ENCODE measurements at places on chromosomes 1 and 21.
A peak's percentile ranks its signal among the peaks of the same experiment; 100 is the strongest.

DNA sequence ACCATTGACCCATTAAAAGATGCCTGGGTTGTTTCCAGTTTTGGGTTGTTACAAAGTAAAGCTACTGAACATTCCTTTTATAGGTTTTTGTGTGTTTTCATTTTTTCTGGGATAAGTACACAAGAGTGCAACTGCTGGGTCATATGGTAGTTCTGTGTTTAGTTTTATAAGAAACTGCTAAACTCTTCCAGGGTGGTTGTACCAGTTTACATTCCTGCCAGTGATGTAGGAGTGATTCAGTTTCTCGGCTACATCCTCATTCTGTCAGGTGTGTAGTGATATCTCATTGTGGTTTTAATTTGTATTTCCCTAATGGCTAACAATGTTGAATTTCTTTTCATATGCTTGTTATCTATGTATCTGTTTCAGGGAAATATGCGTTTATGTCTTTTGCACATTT is 58.5 kb upstream of the DNAJC6 start:
- DNase-seq, result no peak

- DNase-seq, result no peak
Observed at GRCh38 chr1:228319352-228320088, 87.1 kb downstream of the TRIM11 start.

GRCh38 chr1:212760126-212760823 is 31.3 kb downstream of the NSL1 start:
- peak; percentile 29 for DNase-seq

DNA sequence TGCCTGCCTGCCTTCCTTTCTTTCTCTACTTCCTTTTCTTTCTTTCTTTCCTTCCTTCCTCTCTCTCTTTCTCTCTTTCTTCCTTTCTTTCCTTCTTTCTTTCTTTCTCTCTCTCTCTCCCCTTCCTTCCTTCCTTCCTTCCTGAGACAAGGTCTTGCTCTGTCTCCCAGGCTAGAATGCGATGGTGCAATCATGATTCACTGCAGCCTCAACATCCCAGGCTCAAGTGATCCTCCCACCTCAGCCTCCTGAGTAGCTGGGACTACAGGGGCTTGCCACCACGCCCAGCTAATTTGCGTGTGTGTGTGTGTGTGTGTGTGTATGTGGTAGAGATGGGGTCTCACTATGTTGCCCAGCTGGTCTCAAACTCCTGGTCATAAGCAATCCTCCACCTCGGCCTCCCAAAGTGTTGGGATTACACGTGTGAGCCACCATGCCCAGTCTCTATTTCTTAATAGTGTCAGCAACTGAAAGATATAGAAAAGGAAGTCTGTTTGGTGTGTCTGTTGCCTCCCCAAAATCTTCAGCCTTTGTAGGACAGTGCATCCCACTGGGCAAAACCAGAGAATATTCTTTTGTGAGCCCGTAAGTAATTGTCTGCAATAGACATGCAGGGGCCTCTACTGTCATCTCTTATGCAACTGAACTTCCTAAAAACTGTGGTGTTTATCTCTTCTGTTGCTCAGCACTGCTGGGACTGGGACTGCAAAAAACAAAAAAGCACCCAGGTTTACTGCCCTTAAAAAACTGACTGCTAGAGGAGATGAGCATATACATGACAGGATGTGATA is 20.9 kb upstream of the RAB4A start:
- no peak for DNase-seq

GRCh38 chr1:212743901-212744475 is 44.3 kb upstream of the BATF3 start:
- no peak for DNase-seq

GRCh38 chr1:6294080-6294889 is 33.4 kb upstream of the GPR153 start:
- DNase-seq, result no peak

DNA sequence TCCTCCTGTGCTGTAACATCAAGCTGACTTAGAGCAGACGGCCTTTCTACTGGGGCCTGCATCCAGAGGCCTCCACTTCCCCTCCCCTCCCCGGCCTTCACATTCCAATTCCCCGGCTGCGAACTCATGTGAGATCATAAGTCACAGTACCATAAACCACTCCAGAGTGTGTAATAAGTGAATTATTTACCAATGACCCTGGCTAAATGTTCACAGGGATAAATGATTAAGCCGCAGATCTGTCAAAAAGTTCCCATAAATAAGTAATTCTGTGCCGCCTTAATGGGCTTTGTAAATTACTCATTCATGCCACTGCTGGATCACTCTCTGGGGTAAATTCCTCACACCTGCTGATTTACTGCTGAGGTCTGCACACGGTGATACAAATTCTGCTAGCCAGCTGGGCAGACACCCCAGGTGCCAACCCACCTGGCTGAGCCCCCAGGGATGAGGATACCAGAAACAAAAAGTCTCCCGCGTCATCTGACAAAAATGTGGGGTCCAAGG is 27.4 kb upstream of the KIRREL1 start:
- no peak for DNase-seq

GRCh38 chr1:173474097-173474779 is 2.9 kb upstream of the PRDX6 start:
- no peak for DNase-seq

DNA sequence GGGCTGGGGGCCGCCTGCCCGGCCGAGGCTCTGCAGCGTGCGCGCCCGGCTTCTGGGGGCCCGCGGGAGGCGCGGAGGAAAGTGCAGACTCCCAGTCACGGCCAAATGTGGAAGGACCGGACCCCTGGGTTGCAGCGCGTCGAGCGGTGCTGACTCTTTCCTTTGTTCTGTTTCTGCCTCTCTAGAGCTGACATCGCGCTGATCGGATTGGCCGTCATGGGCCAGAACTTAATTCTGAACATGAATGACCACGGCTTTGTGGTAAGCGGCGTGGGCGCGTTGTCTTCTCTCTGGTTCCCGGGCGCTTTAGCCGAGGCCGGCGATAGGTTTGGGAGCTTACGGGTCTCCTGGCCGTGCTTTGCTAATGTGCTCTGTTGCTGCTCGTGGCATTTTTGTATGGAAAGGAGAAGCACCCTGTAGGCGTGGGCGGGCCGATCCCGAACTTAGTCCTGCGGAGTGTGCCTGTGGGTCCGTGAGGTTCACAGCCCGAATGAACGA is 629 bp downstream of the PGD start:
- no peak for DNase-seq

DNA sequence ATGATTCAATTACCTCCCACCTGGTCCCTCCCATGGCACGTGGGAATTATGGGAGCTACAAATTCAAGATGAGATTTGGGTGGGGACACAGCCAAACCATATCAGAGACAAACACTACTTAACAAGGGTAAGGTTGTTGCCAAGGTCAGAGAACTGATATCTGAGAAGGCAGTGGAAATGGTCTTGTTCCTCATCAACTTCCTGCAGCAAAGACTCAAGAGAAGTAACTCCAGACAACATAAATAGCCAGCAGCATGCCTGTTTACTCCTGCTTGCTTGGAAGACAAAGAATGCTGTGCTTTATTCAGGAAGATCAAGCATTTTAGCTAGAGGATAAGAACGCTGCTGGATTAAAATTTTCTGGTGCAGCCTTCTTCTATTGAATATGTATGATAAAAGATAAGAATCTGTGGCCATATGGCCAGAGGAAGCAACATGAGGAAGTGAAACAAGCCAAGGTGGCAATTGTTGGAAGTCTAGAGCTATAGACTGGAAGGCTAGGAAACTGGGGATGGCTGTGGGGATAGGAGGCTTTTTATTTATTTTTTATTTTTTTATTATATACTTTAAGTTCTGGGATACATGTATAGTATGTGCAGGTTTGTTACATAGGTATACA is 36.4 kb downstream of the DDAH1 start:
- no peak for DNase-seq

GRCh38 chr1:207565546-207566468 is 69.8 kb downstream of the CR1 start:
- DNase-seq, result no peak

DNA sequence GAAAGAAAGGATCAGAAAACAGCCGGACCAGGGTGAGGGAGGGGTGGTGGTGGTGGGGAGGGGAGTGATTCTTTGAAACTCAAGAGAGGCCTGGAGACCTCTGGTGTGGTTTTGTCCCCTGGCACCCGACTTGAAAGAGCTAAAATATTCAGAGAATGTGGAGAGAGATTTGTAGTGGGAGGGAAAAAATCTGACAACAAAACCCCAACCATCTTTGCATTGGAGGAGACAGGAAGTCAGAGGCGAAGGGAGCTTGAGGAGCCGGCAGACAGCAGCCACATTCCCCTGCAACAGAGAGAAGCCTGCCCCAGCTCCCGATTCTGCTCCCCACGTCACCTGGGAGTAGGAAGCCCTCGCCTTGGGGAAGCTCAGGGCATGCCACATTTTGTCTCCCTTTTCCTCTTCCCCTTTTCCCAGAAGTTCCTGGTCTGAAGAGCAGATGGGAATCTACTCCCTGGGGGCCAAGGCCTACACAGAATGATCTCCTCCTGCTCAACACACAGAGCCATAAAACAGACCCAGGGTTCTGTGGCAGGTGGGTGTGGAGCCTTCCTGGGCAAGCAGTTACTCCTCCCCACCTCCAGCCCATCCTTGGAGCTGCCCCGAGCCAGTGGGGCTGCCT is 84.9 kb downstream of the ITPKB start:
- DNase-seq, result no peak

GRCh38 chr1:3240524-3241235 is 171.7 kb downstream of the PRDM16 start:
- no peak for DNase-seq

DNA sequence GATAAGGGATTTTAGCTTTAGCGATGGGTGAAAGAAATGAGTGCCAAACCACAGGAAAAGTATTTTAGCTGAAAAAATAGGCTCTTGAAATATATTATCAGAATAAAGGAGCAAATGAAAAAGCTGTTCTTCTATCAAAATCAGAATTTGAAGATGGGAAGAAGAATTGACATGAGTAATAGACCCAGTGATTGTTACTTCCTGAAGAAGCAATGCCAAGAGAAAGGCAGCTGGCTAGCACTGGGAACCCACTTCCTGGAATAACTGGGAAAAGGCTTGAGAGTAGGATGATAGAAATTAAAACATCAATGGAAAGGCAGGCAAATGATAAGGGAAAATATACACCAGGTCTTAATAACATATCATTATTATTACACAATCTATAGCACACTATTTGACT is 29.9 kb upstream of the LYPLAL1 start:
- no peak for DNase-seq

- DNase-seq, result no peak
Observed at GRCh38 chr1:17197696-17198095, 7.2 kb upstream of the PADI1 start.

DNA sequence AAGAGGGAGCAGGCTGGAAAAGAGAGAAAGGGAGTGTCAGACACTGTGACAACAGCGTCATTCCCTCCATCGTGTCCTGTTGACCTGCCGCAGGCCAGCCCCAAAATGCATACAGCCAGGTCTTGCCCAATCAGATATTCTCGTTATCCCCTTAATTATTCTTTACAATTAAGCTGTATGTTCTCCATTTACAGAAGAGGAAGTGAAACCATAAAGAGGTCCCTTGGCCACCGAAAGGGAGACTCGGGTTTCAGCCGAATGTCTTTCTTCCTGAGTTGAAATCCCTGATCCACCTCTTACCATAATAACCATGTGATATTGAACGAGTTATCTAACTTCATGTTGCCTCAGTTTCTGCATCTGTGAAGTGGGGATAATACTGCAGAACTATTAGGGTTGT is 70.5 kb downstream of the IGSF21 start:
- DNase-seq, result no peak

GRCh38 chr1:86110451-86111129 is 46.0 kb downstream of the COL24A1 start:
- DNase-seq, result no peak

DNA sequence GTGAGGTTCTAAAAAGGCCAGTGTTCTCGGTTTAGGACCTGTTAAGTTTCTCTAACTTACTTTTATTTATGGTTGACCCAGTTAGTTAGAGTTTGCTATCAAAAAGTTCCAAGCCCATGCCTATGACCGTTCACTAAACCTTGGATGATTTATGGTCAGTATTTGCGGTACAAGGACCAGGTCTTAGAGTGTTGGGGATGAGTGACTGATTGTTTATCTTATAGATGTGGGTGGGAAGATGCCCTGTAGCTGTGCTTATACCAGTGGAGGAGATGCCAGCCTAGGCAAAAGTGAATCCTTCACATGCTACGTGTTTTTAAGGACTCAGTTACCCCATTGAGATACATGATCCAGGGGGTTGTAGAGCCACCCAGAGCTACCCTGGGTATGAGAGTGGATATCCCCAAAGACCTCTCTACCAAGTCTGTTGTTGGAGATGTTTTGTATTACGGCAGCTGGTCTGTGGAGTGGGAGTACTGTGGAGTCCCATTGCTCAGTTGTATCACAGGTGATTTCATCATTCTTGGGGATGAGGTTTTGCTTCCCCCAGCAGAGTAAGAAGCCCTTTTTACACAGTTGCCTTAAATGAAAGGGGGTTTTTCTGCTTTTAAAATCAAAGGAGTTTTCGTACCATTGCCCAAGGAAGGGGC is 2.1 kb downstream of the SLC22A15 start:
- DNase-seq, result no peak

- DNase-seq, result no peak
Observed at GRCh38 chr1:89780721-89781120, 40.1 kb upstream of the LRRC8D start.

- no peak for DNase-seq
Observed at GRCh38 chr1:31669433-31669785, 24.7 kb upstream of the PEF1 start.

DNA sequence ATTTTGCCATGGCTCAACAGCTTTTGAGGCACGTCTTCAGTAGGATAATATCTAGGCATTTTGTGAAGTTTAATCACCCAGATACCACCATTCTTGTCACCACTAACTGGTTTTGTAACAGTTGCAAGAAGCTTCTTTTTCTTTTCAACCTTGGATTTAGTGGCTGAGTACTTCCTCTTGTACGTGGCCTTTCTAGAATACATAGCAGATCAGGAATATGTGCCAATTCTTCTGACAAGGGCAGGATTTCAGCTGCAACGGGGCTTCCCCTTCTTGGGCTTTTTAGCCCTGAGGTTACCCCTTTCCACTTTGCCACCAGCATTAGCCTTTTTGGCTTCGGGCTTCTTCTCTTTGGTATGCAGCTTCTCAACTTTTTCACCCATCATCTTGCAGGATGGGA is 79.3 kb upstream of the WARS2 start:
- no peak for DNase-seq

DNA sequence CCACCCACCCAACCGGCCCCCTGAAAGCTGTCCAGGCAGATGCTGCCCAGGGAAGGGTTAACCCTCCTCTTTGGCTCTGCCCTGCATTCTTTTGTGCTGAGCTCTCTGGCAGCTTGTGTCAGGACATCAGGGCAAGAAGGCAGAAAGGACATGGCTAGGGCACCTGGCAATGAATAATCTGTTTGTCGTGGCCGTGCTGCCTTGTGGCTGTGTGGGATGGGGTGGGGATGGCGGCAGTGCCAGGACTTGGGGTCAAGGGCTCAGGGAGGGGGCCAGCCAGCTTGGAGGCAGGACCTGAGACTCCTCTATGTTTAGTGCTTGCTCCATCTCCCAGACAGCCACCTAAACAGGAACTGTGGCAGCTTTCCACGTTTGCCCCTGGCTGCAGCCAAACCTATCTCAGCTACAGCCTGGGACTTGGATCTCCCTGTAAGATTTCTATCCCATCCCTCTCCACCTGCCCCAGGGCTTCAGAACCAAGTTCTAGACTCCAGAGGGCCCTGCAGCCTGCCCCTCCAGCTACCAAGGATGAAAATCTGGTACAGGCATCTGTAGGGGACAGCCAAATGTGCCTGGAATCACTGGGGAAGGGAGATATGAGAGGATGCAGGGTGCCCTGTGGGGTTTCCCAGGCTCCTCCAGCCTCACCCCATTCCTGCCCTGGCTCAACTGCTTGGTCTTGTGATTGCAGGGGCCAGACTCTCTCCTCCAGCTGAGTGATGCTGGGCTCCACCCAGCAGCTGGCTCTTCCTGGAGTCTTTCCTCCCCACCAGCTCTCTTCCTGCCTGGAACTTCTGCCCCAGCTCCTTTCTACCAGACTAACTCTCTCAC is 9.6 kb upstream of the GPR37L1 start:
- DNase-seq, result no peak
